ENCODE measurements at places on chromosomes 5 and 9. TPM values are rescaled to one million over a fixed set of nuclear protein-coding genes. Genes with fewer than 3 reads are reported as not detected.

The HSPB3 gene
- total RNA-seq, result not detected

The FAM120AOS gene
- 31.9 TPM for total RNA-seq

The PHF24 gene
- total RNA-seq, result 0.40 TPM

The TAF11L5 gene
- total RNA-seq, result not detected

The LAMC3 gene
- total RNA-seq, result 3.7 TPM

The CDX1 gene
- total RNA-seq, result not detected

The DMRTA1 gene
- total RNA-seq, result 0.26 TPM

The ANKRD18B gene
- total RNA-seq, result under 0.01 TPM

The GRM6 gene
- total RNA-seq, result not detected

The CATSPER3 gene
- not detected for total RNA-seq

The C9orf50 gene
- 0.13 TPM for total RNA-seq

The ADAMTS2 gene
- total RNA-seq, result 29.2 TPM

The SLC6A7 gene
- total RNA-seq, result not detected

The PLCXD3 gene
- 0.64 TPM for total RNA-seq

The MAN1B1 gene
- 94.1 TPM for total RNA-seq

The HK3 gene
- total RNA-seq, result not detected

The TNFSF15 gene
- 0.08 TPM for total RNA-seq

The TEX48 gene
- total RNA-seq, result not detected

The BTNL8 gene
- not detected for total RNA-seq

The PPP2R2B gene
- total RNA-seq, result not detected

The NCS1 gene
- 57.9 TPM for total RNA-seq

The SECISBP2 gene
- total RNA-seq, result 23.2 TPM

The ADAMTS19 gene
- total RNA-seq, result 0.39 TPM

The ARL14EPL gene
- total RNA-seq, result not detected

The ITK gene
- total RNA-seq, result not detected

The SPINK6 gene
- total RNA-seq, result not detected

The AQP7 gene
- not detected for total RNA-seq
